Peyer's patch (tissue), 4 donors: ENCODE measurements at places on chromosomes 16 and 17. TPM values are rescaled to one million over a fixed set of nuclear protein-coding genes. Genes with fewer than 3 reads are reported as not detected.

GRCh38 chr17:81524039-81524864 lies 3.9 kb upstream of the FSCN2 start:
- no peak overlapping the region for H3K4me3 ChIP-seq
- no peak for DNase-seq

GRCh38 chr16:53913099-53913870 lies 209.3 kb downstream of the FTO start:
- H3K4me1 ChIP-seq = no peaks in the 10 kb centered on the region
- no peak overlapping the region for H3K4me3 ChIP-seq
- H3K36me3 ChIP-seq = no peaks in the 10 kb centered on the region
- H3K27ac ChIP-seq = no peak overlapping the region
- DNase-seq = no peak
- no peaks in the 10 kb centered on the region for H3K27me3 ChIP-seq

DNA sequence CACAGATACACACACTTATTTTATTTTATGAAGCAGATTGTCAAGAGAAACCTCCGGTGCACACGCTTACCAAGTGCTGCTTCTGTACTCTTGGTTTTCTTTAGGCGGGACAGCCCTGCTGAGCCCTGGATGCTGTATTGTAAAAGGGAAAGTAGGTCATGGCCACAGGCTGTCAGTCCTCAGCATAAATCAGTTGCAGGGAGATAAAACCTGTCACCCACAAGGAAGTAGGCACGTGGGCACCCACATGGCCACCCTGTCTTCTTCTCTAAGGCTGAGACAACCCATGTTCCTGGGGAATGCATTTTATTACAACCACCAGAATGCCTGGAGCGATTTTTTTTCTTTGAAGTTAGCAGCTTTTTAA lies 59.3 kb downstream of the ASIC2 start:
- H3K36me3 ChIP-seq = no peaks in the 10 kb centered on the region
- no peak overlapping the region for H3K4me3 ChIP-seq
- no peak for DNase-seq
- H3K4me1 ChIP-seq = peaks cover 10% of the 10 kb centered on the region
- no peak overlapping the region for H3K27ac ChIP-seq

HOXB5 gene
- 7.7 TPM for total RNA-seq

HCRT gene
- not detected for total RNA-seq
